ENCODE measurements at places on chromosomes 12 and 14.

GRCh38 chr14:94906991-94907587 lies 137.2 kb upstream of the GSC start:
- no peak for DNase-seq

DNA sequence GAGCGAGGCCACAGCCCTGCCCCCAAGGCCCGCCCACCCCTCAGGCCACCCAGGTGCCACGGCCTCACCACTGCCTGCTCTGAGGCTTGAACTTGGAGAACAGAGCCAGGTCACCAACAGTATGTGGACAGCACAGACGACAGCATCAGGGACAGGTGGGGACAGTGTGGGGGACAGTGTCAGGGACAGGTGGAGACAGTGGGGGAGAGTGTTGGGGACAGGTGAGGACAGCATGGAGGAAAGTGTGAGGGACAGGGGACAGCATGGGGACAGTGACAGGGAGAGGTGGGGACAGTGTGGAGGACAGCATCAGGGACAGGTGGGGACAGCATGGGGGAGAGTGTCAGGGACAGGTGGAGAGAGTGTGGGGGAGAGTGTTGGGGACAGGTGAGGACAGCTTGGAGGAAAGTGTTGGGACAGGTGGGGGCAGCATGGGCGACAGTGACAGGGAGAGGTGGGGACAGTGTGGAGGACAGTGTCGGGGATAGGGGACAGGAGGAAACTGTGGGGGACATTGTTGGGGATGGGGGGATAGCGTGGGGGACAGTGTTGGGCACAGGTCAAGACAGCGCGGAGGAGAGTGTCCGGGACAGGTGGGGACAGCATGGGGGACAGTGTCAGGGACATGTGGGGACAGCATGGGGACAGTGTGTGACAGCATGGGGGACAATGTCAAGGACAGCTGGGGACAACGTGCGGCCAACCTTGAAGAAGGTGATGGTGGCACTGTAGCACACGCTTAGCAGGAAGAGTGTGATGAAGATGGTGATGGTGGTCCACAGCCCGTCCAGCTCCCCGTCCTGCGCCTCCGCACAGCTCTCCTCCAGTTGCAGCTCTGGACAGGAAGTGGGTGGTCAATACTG lies 114.9 kb downstream of the TMEM121 start:
- no peak for DNase-seq

- no peak for DNase-seq
These were observed 62.1 kb downstream of the SCAF11 start for GRCh38 chr12:45928309-45928708.

GRCh38 chr14:27392153-27392552 lies 794.3 kb upstream of the NOVA1 start:
- no peak for DNase-seq

DNA sequence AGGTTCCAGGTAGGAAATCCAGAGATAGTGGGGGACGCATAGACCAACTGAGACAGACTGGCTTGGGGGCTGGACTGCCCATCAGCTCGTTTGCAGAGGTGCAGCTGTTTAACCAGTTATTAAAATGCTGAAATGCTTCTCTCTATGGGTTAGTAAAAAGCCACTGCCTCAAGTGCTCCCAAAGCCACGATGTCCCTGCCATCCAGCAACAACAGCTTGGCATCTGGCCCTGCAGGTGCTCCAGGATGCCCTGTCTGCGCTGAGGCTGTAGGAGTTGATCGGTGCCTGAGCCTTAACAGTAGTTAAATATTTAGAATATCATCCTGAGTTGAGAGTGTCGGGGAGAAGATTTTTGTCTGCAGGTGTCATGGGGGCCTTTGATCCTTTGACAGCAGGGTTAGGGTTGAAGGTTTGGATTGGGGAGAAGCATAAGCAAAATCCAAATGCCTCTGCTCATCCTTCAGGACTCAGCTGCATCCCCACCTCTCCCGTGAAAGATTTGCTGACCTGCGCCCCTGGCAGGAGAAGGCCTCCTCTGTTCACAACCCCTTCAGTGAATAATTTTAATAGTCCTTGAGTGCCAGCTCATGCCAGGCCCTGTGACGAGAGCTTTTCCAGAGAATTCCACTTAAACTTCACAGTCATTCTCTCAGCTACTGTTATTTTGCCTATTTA lies 127.3 kb upstream of the PWP1 start:
- DNase-seq = no peak

DNA sequence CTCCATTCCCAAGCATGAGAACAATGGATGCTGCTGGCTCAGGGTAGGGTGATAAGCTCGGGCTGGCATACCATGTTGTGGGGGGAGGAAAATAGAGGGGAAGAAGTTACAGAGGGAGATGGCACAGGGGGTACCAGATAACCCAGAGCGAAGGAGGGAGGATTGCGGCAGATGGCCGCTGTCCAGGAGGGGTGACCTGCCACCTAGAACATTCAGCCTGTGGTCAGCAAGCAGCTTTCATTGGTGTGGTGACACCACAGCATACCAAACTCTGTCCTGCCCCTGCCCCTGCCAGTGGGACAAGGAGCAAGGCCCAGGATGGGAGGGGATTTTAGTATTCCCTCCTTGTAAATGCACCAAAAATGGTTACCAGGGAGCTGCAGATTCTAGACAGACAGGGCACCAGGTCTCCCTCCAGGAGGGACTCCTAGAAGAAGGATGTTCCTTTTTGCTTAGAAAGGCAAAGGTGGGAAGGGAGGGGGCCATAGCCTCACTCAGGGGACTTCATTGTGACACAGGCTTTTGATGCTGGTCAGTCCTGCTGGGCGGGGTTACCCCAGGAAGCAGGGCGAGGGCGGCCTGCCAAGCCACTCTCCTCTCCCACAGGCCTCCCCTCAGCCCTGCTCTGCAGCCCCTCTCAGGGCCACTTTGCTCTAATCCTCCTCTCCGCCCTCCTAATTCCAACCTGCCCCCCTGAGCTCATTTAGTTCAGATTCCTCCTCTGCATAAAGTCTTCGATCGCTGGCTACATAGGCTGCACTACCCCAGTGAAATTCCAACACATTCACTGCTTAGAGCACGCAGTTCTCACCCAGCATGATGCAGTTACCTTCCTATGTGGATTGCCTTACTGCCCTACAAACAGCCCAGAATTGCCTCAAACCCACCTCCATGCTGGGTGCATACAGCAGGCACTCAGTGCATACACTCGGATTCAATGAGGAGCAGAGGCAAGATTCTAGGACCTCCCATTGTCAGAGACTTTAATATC lies 36.0 kb upstream of the PLEKHG6 start:
- DNase-seq = no peak

DNA sequence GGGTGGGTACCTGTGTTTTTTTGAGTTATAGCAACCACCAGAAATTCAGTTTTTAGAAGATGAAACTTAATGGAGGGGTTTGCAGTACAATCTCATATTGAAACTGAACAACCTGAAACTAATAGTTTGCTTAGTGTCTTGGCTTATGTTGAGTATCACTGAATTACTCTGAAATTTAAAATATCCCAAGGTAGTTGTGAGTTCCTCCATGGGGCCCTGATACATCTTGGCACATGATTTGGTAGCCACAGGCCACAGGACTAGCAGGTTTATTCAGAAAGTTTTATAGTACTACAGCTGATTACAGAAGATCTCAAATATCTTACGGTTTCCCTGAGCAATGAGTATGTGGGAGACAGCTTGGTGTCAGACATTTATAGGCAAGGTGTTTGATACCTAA lies 10.4 kb downstream of the PTGES3 start:
- DNase-seq = no peak

DNA sequence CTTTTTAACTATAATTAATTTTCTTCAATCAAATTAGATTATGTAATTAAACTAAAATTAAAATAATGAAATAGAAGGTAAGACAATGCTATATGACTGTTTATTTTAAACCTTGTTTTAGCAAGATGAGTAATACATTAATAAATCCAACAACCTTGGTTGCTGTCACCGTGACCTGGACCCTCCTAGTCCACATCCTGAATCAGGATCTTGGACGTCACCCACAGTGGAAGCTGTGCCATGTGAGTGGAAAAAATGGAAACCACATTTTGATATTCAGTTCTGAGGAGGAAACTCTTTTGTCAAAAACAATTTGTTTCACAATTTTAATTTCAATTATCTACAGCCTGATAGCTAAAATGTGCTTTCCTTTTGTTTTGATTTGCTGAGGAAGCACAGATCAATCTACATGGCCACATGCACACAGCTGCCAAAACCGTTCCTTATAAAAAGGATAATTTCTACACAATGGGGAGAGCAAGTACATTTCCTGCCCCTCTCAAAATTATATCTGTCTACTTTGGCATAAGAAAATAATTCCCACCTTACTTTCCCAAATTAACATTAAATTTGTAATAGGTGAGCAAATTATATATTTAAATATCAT lies 255.5 kb downstream of the RASSF9 start:
- DNase-seq = no peak

DNA sequence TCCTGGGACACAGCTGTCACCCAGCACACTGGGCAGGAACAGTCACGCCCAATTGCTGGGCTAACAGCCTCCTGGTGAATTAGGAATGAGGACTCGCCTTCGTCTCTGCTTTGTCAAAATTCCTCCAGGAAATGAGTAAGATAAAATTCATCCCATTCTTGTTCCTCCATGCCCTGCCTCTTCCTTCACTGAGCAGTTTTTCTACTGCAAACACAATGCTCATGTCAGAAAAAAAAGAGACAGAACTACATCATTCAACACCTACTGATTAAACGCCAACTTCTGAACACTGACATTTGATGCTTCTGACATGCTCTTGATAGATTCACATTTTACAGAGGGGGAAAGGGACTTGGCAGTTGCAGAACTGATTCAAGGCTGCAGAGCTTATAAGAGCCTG lies 37.5 kb upstream of the DTX1 start:
- DNase-seq = no peak
